ENCODE measurements at places on chromosomes 16 and 17.

GRCh38 chr16:30761928-30762902 lies at the start of the genes CFAP119 and RNF40:
Gene CFAP119, minus strand, starts transcription at chr16:30762062. Its CDS starts 314 bp downstream, at chr16:30761748.
Gene RNF40, plus strand, starts transcription at chr16:30762322. Its CDS starts 224 bp downstream, at chr16:30762546.
- DNase-seq: peak; percentile 98

GRCh38 chr17:8701754-8702153 lies 42.9 kb downstream of the CCDC42 start:
- no peak for DNase-seq

GRCh38 chr16:31420037-31420436 lies 8.1 kb downstream of the COX6A2 start:
- no peak for DNase-seq

DNA sequence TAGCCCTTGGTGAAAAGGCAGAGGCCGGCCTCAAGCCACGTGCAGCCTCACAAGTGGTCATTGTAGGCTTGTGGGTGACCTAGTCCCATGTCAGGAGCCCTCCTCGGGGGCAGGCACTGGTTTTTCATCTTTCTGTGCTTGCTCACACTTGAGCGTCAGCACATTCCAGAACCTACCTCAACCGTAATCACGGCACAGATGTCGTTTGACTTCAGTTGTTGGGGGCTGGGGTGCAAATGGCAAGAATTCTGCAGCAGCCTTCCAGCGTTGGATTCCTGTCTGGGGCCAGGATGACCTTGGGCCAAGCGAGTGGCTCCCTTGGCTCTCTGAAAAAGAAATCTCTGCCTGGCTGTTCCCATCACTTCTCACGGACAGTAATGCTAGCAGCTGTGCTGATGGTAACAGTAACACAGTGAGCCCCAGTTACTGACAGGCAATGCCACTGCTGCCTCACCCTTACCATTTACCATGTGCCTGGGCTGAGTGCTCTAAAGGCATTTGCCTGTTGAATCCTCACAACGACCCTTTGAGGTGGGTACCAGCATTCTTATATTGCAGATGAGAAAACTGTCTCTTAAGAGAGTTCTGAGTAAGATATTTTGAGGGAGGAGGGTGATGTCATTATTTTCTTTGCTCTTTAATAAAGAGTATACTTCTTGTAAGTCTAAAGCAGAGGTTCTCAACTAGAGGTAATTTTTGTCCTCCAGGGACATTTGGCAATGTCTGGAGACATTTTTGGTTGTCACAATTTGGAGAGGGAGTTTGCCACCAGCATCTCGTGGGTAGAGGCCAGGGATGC lies 46.5 kb downstream of the KSR1 start:
- peak; percentile 48 for DNase-seq

GRCh38 chr16:19912455-19913339 lies 28.0 kb upstream of the GPRC5B start:
- DNase-seq: no peak

- no peak for DNase-seq
Measured at GRCh38 chr17:2084036-2084765, 29.3 kb downstream of the HIC1 start.

GRCh38 chr16:29141586-29142324 lies 156.9 kb downstream of the LAT start:
- DNase-seq: no peak

- no peak for DNase-seq
Measured at GRCh38 chr17:82400830-82401229, 17.3 kb upstream of the HEXD start.

- DNase-seq: no peak
Measured at GRCh38 chr17:74972107-74972972, at the start of gene HID1. Gene HID1, minus strand, starts transcription at chr17:74972759. Its CDS starts 103 bp downstream, at chr17:74972656.

GRCh38 chr17:39576187-39576586 lies 31.5 kb downstream of the NEUROD2 start:
- DNase-seq: no peak

DNA sequence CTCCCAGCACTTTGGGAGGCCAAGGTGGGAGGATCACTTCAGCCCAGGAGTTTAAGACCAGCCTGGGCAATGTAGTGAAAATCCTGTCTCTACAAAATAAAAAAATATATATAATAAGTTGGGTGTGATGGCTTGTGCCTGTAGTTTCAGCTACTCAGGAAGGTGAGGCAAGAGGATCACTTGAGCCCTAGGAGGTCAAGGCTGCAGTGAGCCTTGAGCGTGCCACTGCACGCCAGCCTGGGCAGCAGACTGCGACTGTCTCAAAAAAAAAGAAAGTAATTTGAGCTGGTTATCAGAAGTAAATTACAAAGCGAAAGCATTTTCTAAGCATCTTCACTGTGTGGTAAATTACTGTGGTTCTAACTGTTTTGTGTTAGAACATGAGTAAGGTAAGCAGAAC lies 66.2 kb downstream of the NQO1 start:
- DNase-seq: no peak

GRCh38 chr16:89366561-89367537 lies 123.5 kb downstream of the ANKRD11 start:
- no peak for DNase-seq

DNA sequence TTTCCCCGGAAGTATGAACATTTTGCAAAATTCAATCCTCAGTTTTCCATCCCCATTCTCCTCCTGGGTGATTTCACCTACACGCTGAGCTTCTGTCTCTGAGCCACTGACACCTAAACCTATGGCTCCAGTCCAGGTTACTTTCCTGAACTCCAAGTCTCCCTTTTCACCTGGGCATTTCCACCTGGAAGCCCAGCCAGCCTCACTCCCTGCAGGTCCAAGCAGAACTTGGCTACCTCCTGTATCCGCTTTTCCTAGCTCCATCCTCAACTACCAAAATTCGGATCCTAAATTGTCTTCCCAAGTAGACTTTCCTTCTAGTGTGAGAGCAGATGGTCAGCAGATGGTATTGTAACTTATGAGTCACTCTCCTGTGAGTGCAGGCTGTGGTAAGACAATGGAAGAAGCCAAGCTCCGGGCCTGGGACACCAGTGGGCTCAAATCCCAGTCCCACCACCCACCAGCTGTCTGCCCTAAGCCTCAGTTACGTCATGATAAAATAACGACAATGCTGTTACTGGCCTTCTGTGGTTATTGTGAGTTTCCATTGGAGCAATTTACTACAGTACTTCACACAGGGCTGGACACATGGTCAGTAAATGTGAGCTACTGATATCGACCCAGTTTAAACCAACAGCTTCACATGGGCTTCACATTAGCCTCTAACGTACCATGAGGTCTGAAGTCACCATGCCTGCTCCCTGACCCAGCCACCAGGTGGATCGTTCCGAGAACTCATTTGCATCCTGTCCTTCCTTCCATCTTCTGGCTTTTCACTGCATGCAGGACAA lies 33.3 kb downstream of the PECAM1 start:
- no peak for DNase-seq

- DNase-seq: no peak
Measured at GRCh38 chr16:70437582-70438557, 1.0 kb downstream of the ST3GAL2 start.

DNA sequence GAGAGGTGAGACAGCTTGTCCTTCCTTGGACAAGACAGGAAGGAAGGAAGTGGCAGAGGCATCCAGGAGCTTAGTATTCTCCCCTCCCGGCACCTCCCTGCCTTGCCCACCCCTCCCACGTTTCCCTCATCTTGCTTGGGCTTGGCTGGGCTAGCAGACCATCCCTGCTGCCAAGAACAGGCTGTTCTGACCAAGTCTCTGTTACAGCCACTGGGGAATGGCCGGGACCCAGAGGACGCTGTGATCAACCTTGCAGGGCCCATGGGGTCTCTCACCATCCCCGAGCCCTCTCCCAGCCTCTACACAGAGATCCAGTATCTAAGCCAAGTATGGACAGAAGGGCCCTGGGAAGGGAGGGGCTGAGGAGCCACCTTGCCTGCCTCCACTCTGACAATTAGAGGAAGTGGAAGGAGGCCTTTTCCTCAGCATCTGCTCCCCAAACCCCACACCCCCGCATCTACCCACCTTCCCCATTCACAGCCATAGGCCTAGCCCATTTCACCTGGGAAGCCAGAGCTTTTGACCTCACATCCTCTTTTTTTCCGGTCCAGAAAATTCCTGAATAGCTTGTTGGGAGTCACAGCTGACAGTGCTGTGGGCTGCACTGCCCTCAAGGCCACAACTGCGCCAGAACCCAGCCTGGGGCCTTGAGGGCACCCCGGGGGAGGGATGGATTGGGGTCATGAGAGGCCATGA lies 14.1 kb downstream of the CD300LG start:
- no peak for DNase-seq
